ENCODE measurements at places on chromosomes 4 and X. TPM values are rescaled to one million over a fixed set of nuclear protein-coding genes. Genes with fewer than 3 reads are reported as not detected.
A peak's percentile ranks its signal among the peaks of the same experiment; 100 is the strongest.

DNA sequence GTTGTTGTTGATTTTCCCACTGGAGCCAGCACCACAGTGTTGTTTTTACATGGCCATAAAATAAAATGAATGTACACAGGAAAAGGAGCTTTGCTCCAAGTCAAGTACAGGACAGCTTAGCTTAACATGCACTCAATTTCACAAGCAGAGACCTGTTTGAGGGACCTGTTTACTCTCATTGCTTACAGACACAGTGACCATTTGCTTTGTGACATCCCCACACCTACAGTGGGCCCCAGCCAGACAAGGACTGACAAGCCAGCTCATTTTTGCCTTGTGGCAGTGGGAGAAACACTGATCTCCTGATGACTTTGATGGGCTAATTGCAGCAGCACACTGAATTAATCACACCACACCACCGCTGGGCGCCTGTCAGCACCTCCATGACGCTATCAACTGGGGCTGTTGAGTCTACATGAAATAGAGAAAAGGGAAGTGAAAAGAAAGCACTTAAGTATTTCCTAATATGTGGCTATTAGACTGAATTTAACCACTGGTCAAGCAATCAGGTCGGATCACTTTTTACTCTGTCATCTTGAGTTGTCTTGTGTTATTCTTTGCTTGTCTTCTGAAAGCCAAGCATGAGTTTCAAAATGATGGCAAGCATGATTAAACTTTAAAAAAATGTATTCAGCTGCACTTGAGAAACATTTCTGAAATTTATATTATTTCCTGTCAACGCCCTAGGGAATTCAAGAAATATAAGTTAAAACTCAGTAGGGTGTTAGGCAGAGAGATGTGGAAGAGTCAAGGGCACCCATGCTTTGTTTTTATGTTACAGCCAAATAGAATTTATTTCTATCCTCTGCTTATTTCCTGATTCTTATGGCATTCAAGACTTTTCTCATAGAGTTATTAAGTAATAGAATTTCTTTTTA is 557.7 kb downstream of the RAB28 start:
- no peaks in the 10 kb centered on the region for H3K4me1 ChIP-seq
- no peak for DNase-seq
- no peaks in the 10 kb centered on the region for H3K27me3 ChIP-seq
- no peak overlapping the region for H3K4me3 ChIP-seq
- H3K36me3 ChIP-seq = no peaks in the 10 kb centered on the region
- H3K27ac ChIP-seq = no peak overlapping the region

Gene LAMTOR3
- total RNA-seq = 35.1 TPM

Gene TEX13B
- not detected for total RNA-seq

DNA sequence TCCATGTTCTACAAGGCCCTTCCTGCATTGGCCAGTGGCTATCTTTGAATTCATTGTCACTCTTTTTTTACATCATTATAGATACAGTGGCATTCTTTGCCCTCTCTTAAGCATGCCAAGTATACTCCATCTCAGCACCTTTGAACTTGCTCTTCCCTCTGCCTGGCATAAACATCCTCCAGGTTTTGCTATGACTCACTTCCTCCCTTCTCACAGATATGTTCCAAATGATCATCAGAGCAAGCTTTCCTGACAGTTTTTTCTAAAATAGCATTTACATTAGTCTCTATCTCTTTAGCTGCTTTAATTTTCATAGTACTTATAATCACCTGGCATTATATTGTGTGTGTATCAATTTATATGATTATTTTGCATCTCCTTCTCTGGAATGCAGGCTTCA is 553.3 kb upstream of the MAGEB2 start:
- no peak overlapping the region for H3K27ac ChIP-seq
- H3K4me1 ChIP-seq = no peaks in the 10 kb centered on the region
- no peak for DNase-seq
- H3K27me3 ChIP-seq = no peaks in the 10 kb centered on the region
- H3K4me3 ChIP-seq = no peak overlapping the region

GRCh38 chr4:3573131-3573530 is 40.9 kb upstream of the LRPAP1 start:
- H3K27me3 ChIP-seq = no peaks in the 10 kb centered on the region
- no peak for DNase-seq
- no peak overlapping the region for H3K4me3 ChIP-seq
- no peaks in the 10 kb centered on the region for H3K36me3 ChIP-seq

DNA sequence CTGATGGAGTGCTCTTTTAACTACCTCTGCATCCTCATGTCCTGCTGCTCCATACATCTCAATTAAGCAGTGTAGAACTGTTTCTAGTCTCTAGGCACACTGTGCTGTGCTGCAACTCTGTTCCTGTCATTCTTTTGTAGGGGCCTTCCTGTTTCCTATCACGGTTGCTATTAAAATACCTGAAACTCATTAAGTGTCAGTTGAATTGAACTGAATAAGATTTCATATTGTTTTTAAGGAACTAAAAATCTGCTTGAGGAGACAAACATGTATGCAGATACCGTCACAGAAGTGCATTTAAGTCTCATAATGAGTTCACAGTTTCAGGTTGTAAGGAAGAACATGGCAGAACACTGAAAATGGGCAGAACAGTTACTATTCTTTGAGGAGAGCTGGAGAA is 170.1 kb downstream of the LARP7 start:
- H3K4me1 ChIP-seq = no peaks in the 10 kb centered on the region
- no peaks in the 10 kb centered on the region for H3K36me3 ChIP-seq
- H3K4me3 ChIP-seq = no peak overlapping the region
- H3K27me3 ChIP-seq = peaks cover under 1% of the 10 kb centered on the region
- H3K27ac ChIP-seq = no peak overlapping the region

GRCh38 chr4:152364883-152365282 is 171.0 kb downstream of the FBXW7 start:
- H3K4me3 ChIP-seq = no peak overlapping the region
- no peak overlapping the region for H3K27ac ChIP-seq
- DNase-seq = no peak
- H3K36me3 ChIP-seq = peaks cover 16% of the 10 kb centered on the region

- no peaks in the 10 kb centered on the region for H3K27me3 ChIP-seq
- H3K27ac ChIP-seq = peak overlapping the region; percentile 97
- peak; percentile 19 for DNase-seq
These were observed 1.3 kb downstream of the CAMK2D start for GRCh38 chr4:113760094-113760794.

GRCh38 chr4:48475770-48476169 is 7.4 kb upstream of the SLC10A4 start:
- H3K27me3 ChIP-seq = peaks cover 9% of the 10 kb centered on the region
- no peaks in the 10 kb centered on the region for H3K4me1 ChIP-seq
- H3K36me3 ChIP-seq = no peaks in the 10 kb centered on the region
- no peak overlapping the region for H3K27ac ChIP-seq

Gene SNX12
- 44.4 TPM for total RNA-seq

- H3K36me3 ChIP-seq = no peaks in the 10 kb centered on the region
- DNase-seq = no peak
- no peaks in the 10 kb centered on the region for H3K27me3 ChIP-seq
These were observed 549.8 kb upstream of the FAM241A start for GRCh38 chr4:111595456-111595855.

GRCh38 chr4:122762520-122762919 is 30.0 kb downstream of the BBS12 start:
- peaks cover 10% of the 10 kb centered on the region for H3K27me3 ChIP-seq
- peak; percentile 11 for DNase-seq
- peak overlapping the region; percentile 76 for H3K27ac ChIP-seq
- no peak overlapping the region for H3K4me3 ChIP-seq
- H3K4me1 ChIP-seq = peaks cover 41% of the 10 kb centered on the region
- H3K36me3 ChIP-seq = no peaks in the 10 kb centered on the region

GRCh38 chr4:36422607-36423006 is 141.2 kb downstream of the DTHD1 start:
- H3K27me3 ChIP-seq = peaks cover 18% of the 10 kb centered on the region
- H3K4me3 ChIP-seq = no peak overlapping the region
- no peak overlapping the region for H3K27ac ChIP-seq
- no peak for DNase-seq
- H3K4me1 ChIP-seq = no peaks in the 10 kb centered on the region
- H3K36me3 ChIP-seq = no peaks in the 10 kb centered on the region

GRCh38 chrX:32150141-32150540 is 1061.2 kb downstream of the DMD start:
- DNase-seq = no peak
- no peaks in the 10 kb centered on the region for H3K36me3 ChIP-seq
- H3K27me3 ChIP-seq = no peaks in the 10 kb centered on the region
- no peaks in the 10 kb centered on the region for H3K4me1 ChIP-seq
- H3K4me3 ChIP-seq = no peak overlapping the region

DNA sequence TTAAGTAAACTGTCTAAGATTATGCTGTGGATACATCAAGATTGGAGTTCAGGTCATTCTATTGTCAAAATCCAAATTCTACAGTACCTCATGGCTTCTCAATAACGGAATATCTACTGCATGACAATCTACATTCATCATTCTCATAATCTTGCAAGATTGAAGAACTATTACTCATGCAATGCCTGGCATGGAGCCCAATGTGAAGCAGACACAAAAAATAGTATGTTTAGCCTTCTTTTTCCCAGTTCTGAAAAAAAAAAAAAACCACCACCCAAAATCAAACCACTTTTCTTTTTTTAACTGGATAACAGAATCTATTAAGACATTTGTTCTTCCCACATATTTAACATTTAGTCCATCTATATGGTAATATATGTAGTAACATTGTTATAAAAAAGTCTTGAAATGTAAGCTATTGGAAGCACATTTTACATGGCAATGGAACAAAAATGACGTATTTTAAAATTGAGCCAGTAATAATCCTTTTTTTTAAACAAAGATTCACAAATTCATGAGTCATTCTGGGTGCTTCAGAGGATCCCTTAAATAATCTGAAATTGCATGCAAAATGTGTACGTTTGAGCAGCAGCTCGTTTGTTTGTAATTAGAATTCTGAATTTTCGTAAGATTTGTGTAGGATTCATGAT is 232.2 kb upstream of the FMR1 start:
- H3K4me1 ChIP-seq = no peaks in the 10 kb centered on the region
- no peaks in the 10 kb centered on the region for H3K27me3 ChIP-seq
- no peaks in the 10 kb centered on the region for H3K36me3 ChIP-seq
- H3K27ac ChIP-seq = no peak overlapping the region
- no peak for DNase-seq
- no peak overlapping the region for H3K4me3 ChIP-seq

DNA sequence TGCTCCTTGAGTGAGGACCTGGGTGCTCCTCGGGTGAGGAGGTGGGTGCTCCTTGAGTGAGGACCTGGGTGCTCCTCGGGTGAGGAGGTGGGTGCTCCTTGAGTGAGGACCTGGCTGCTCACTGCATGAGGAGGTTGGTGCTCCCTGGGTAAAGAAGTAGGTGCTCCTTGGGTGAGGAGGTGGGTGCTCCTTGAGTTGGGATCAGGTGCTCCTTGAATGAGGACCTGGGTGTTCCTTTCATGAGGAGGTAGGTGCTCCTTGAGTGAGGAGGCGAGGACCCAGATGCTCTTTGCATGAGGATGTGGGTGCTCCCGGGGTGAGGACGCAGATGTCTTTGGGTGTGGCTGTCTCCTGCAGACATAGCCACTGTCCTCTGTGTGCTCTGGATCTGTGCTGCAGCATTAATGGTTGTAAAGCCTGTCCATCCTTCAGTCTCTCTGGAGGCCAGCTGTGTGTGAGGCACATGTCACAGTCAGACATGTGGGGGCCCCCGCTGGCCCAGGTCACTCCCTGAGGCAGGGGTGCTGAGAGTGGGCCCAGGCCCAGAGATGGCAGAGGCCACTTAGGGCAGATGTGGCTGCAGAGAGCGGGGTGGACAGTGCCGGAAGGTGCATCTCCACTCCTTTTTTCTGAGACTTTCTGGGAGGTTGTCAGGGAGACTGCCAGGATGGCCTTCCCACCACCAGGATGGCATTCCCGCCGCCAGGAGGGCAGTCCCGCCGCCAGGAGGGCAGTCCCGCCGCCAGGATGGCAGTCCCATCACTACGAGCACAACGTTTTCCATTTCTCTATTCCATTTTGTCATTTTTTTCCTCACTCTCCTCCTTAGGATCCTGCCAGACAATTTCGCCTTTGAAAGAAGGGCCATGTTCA is 101.8 kb downstream of the HMX1 start:
- no peaks in the 10 kb centered on the region for H3K4me1 ChIP-seq
- no peak overlapping the region for H3K27ac ChIP-seq
- H3K36me3 ChIP-seq = no peaks in the 10 kb centered on the region
- DNase-seq = no peak
- H3K4me3 ChIP-seq = no peak overlapping the region

Gene PALLD
- total RNA-seq = 0.94 TPM

Gene TBC1D9
- total RNA-seq = 0.06 TPM

DNA sequence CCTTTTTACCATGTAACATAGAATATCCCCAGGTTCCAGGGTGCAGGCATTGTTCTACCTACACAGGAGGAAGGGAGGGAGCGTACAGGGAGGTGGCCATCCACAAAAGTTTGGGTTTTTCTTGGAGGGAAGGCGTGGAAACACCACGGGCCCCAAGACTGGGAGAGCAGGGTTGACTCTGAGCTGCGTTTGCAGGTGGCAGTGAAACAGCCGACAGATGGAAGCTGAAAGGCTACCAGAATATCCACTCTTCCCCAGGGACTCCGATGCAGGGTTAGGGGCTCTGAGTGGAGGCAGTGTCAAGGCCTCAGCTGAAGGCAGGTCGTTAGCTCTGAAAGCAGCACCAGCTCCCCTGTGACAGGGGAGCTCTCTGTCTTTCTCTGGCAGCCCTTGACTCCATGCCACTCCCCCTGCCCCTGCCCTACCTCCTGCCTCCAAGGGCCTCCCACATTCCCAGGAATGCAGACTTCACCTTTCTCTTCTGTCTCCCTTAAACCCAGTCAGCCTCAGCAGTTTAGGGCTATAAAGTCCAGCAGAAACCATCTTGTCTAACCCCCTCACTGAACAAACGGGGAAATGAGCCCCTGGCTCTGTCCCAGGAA is 14.0 kb upstream of the GLOD5 start:
- H3K27ac ChIP-seq = no peak overlapping the region
- DNase-seq = no peak
- no peak overlapping the region for H3K4me3 ChIP-seq

DNA sequence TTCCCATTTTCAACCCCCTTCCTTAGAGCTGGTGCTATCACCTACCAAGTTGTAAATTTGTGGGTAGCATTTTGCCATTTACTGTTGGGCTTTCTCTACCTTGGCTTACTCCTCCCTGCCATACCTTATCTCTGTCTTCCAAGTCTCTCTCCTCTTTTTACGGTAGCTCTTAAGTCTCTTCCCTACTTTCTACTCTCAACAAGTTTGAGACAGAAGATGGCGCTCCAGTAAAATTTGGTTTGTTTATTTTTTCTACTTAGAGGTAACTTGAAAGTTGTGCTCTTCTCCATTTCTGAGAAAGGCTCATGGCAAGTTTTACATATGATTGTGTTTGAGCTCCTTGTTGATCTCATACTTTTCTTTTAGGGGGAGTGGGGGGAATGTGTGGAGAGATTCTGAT is 1508.1 kb downstream of the TECRL start:
- no peaks in the 10 kb centered on the region for H3K4me1 ChIP-seq
- DNase-seq = no peak
- H3K4me3 ChIP-seq = no peak overlapping the region
- no peaks in the 10 kb centered on the region for H3K27me3 ChIP-seq

All from activated naive CD8-positive, alpha-beta T cell treated with anti-CD3 and anti-CD28 coated beads for 36 hours (primary cell).